HL-60 (cell line): ENCODE measurements at places on chromosomes 3 and 15.

GRCh38 chr3:4547799-4548198 is 54.7 kb downstream of the ITPR1 start:
- no peak for DNase-seq

GRCh38 chr3:86239946-86240345 is 751.0 kb downstream of the VGLL3 start:
- no peak for DNase-seq

DNA sequence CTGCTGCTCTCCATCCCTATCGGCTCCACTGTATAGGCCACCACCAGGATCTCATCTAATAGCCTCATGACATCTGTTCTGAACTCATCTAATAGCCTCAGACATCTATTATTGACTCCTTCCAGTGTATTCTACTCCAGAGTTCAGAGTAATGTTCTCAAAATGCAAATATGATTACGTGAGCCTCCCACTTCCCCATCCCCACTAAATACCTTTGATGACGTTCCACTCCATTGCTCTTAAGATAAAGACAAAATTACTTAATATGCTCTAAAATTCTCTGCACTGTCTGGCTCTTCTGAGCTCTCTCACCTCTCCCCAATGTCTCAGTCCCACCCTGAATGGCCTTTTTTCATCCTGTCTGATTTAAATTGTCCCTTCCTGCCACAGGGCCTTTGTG is 94.7 kb downstream of the SAMMSON start:
- DNase-seq, result no peak

GRCh38 chr15:62793752-62794144 is 248.8 kb upstream of the TPM1 start:
- no peak for DNase-seq

- no peak for DNase-seq
Observed at GRCh38 chr3:183195266-183195665, 32.7 kb upstream of the LAMP3 start.

DNA sequence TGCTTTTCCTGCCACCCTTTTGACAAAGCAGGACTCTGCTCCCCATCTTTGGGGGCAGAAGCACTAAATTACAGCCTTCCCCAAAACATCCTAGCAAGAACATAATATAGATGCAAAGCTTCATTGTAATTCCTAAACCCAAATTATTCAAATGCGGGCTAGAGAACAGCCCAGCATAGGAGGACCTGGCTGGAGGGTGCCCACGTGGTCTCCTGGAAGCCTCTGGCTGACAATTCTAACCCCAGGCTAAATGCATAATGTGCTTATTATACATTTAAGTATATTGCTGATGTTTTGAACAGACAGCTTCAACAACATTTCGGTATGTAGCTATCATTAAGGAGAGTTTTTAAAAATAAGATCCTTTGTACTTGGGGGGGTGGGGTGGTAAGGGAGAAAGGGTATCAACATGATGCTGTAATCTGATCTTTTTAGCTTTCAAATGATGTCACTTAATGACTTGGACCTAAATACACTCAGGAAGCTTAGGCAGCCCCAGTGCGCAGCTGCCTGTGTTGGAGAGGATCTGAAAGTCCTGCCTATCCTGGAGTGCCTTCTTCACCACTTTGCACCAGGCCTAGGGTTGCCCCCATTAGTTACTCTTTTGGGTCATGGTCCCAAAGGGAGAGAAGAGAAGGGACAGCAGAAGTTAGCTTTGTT is 57.2 kb upstream of the USP3 start:
- no peak for DNase-seq

DNA sequence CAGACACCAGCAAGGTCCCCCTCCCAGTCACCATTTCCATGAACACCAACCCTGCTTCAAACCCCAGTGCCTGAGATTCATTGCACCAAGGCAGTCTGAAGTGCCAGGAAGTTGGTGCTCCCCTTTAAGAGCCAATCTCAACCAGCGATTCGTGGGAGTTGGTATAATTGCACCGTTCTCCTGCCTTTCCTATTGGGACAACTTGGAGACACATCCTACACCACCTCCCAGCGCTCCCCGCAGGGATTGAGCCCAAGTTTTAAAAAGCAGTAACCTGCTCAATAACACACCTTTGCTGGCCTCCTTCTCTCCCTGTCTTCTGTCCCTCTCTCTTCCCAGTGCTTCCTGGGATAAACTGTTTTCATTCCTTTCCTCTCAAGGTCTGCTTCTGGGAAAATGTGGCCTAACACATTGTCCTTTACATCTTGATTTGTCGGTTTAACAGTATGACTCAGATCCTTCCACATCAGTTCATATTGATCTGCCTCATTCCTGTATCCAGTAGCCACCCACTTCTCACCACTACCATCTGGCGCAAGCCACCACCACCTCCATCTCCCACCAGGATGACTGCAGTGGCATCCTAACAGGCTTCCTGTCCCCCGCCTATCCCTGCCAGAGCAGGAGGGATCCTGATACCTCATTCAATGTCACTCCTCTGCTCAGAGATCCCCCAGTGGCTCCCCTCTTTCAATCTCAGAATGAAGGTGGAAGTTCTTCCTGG is 37.8 kb upstream of the HRH1 start:
- no peak for DNase-seq

DNA sequence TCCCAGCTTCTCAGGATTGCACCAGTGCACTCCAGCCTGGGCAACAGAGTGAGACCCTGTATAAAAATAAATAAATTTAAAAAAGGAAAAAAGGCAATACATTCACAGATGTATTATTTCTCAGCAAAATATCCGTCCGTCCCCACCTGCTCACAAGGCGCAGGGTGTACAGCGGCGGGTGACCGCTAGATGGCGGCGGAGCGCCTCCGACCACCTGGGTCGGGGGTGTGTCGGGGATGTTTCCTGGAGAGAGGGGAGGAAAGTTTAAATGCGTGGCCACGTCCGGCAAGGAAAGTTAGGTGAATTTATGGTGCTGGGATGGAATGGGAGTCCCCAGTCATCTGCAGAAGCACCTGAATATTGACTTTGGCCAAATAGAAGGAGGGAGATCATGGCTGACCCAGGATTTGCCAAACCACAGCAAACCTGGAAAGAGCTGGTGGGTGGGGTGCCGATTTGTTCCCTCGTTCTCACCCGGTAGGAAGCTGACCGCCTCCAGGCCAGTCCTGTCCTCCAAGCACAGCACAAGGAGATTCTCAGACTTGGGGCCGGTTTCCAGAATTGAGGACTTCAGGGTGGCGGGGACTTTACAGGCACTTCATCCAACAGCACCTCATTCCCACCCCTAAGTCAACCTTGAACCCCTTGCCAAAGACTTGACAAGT is 88.3 kb downstream of the TMEM266 start:
- DNase-seq, result no peak

DNA sequence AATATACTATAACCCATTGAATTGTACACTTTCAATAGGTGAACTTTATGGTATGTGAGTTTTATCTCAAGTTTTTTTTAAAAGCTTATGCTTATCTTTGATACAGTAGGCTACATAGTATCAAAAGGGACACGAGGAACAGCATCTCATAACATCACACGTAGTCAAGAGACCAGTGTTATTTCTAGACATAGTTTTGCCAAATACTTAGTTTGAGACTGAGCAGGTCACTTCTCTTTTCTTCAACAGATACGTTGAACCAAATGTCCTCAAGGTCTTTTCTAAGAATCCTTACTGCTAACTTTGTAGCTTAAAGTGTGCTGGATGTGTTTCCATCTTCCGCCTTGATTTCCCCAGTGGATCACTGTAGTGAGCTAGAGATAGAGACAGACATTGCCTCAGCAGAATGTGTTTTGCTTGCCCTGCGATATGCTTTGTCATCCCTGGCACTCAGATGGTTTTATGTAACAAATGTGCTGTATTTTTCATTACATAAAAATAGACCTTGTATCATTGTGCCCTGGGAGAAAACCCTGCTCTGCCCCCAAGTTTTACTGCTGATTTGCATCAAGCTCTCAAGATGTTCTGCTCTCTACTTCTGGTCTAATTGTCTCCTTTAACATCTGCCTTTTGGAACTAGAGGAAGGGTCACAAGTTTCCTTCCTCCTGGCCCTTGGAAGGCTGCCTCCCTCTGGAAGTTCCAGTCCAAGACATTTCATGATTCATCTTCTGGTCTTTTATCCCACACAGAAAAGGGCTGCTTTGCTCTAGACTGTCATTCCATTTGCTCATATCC is 426.4 kb upstream of the RGMA start:
- DNase-seq, result no peak

DNA sequence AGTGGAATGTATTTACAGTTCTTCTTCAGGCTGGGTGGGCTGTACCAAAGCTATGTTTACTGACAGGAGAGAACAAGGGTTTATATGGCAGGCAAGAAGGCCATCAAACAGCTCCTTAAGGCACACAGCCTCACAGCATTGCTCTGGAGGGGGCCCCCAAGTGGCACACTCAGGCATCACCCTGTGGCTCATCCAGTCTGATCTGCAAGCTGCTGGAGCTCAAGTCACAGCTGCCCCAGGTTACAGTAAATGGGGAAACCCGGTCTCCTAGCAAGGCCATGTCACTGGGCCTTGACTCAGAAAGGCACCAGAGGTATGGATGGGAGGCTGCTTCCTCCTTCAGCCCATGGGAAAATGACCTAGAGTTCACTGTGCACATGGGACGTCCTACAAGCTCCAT is 67.5 kb downstream of the TFG start:
- no peak for DNase-seq

- no peak for DNase-seq
Observed at GRCh38 chr3:175118382-175118941, 259.3 kb downstream of the NAALADL2 start.

DNA sequence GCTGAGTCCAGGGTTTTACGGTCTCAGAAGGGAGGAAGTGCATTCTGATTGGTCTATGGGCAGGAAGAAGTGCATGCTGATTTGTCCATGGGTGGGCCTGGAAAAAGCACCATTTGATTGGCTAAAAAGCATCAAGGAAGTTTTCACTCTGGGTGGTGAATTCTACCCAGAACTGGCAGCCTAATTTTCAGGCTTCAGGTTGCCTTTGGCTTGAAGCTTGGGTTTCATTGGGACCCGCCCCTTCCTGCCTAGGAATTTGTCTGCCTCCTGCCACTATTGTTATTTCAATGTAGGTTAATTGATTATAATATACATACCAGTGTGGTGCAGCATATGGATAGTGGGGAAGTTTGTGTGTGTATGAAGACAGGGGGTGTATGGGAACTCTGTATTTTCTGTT is 1355.9 kb downstream of the SI start:
- no peak for DNase-seq

DNA sequence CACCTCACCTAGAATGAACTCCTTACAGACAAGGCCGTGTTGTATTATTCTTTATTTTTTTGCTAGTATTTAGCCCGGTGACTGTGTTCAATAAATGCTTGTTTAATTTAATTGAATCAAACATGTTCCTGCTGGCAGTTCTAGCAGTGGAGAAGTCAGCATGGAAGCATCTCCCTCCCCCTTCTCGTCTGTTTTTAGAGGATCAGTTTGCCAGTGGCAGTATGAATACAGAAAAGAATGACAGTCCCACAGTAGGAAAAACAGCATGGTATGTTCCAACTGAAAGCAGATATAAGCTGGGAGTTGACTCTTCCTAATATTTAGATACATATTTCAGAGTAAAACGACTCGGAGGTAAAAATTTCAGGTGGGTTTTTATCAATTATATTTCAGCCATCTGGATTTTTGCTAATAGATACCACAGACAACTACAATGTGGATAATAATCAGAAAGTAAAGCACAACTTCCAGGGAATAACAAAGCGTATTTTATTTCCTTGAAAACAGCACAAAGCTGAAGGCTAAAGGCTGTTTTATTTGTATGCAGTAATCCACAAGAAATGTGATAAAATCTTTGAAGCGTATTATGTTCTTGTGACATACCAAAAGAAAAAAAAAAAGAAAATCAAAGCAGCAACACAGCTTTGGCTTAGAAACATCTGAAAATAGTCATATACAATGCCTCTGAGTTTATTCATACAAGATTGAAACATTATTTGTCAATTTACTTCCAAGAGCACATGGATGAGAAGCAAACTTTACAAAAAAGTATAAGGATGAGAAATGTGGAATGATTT is 244.5 kb upstream of the KCNMB2 start:
- DNase-seq, result no peak

- DNase-seq, result peak; percentile 72
Observed at GRCh38 chr3:10666621-10667020, 149.4 kb upstream of the SLC6A11 start.

- no peak for DNase-seq
Observed at GRCh38 chr3:17799312-17799711, 56.9 kb upstream of the TBC1D5 start.

GRCh38 chr3:189728915-189729314 is 97.7 kb downstream of the TP63 start:
- DNase-seq, result no peak

DNA sequence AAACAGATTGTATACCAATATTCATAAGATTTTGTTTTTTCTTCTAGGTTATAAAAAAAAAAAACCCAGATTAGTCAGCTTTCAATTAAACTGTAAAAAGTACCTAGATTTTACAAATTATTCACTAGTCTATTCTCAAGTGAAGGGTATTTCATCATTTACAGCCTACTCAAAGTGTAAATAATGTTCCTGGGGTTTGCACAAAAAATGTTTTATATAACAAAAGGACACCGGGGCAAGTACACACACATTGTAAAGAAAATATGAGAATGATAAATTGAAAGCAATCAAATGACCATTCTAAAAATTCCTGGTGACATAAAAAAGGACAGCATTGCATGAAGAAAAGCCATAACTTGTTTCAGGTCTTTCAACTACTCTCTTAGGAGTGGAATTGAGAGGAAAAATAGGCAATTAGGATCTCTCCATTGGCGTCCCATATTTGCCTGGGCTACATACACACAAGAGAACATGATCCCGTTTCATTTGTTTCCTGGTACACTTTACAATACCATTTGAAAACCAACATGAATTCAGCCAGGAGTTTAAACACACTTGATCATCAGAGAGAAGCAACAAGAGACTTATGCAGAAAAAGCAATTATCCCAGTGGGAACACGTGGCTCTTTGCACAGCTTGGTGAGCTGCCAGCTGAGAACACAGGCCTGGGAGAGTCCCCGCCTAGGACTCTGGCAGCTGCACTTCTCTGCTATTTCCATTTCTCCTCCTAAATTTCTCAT is 1039.2 kb downstream of the ROBO1 start:
- DNase-seq, result no peak

DNA sequence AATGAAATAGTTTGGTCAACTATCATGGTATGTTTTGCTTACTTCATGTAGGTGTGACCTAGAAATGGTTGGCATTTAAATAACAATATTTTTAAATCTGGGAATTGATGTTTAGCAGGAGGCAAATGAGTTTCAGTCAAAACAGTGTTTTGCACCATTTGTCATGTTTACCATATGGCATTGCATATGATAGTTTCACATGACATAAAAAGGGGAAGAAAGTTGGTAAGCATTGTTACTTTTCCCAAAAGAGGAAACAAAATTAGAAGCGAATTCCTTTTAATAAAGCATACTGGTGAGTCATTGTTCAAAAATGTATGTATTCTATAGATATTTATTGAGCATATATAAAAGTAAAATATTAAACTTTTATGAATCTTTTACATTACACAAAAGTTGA is 2.3 kb downstream of the RNF13 start:
- DNase-seq, result no peak

- DNase-seq, result no peak
Observed at GRCh38 chr3:194058189-194058571, 77.8 kb upstream of the HES1 start.

- DNase-seq, result no peak
Observed at GRCh38 chr15:88321271-88321670, 64.7 kb upstream of the NTRK3 start.

- no peak for DNase-seq
Observed at GRCh38 chr3:134333522-134334181, 40.6 kb downstream of the AMOTL2 start.
